ENCODE measurements at places on chromosomes 3 and 15.

- no peak for DNase-seq
These were observed 55.0 kb upstream of the RPL32 start for GRCh38 chr3:12896063-12896985.

- DNase-seq, result no peak
These were observed 22.3 kb downstream of the EAF1 start for GRCh38 chr3:15449489-15450224.

DNA sequence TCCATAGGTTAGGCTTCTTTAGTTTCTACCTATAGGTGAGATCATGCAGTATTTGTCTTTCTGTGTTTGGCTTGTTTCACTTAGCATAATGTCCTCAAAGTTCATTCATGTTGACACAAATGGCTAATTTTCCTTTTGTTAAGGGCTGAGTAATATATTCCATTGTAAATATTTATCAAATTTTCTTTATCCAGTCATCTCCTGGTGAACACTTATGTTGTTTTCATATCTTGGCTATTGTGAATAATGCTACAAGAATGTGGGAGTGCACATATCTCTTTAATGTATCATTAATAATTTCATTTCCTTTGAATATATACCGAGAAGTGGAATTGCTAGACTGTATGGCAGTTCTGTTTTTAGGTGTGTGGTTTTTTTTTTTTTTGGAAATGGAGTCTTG is 250.9 kb upstream of the SEMA6D start:
- DNase-seq, result no peak

DNA sequence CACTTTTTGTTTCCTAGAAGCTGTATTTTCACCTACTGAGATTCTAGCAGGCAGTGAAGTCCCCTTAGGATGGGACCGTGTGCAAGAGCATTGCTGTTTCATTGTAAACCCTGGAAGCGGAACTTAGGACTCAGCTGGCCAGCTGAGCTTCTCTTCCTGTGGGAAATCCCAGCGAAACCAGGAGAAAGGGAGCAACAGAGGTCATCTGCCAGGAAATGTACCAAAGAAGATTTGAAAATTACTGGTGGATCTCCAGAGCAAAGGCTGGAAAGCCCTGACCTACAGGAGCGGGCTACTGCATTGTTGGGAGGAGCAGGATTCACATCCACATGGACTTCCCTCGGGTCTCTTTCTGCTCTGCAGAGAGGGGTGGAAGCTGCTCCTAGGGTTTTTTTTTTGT is 7.6 kb upstream of the ADPRH start:
- DNase-seq, result no peak

- DNase-seq, result peak; percentile 66
These were observed at the start of gene PLAAT1 for GRCh38 chr3:193240850-193241706. Gene PLAAT1 (plus strand): TSS chr3:193241222. CDS start chr3:193255651, 14,429 bp downstream.

DNA sequence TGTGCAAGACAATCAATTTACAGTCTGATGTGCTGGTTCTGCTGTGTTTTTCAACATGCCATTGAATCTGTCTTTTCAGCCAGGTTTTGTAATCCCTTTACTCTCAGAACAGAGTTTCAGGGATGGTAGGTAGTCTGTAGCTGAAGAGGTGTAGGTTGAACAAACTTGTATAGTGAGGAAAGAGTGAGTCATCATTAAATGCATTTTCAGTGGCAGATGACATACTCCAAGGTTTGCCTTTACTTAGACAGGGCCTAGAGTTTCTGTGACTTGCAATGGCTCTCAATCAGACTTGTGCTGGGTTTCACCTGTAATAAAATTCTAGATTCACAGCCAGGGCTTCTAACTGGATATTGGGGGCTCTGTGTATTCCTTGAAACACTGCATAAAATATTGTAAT is 94.6 kb downstream of the CYP19A1 start:
- DNase-seq, result no peak

- DNase-seq, result no peak
These were observed 31.7 kb upstream of the RAB11A start for GRCh38 chr15:65837301-65838294.

DNA sequence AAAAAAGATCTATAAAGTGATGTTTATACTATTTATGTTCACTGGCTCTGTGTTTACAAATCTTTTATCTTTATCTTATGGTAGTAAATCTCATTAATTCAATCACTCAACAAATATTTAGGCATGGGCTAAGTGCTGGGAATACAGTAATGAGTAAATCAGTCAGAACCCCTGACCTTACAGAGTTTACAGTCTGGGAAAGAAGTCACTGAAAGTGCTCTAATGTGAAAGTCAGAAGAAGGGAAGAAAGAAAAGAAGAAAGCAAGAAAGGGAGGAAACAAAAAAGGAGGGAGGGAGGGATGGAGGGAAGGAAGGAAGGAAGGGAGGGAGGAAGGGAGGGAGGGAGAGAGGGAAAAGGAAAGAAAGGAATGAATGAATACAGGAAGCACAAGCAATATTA is 96.8 kb upstream of the SOX2 start:
- DNase-seq, result no peak

DNA sequence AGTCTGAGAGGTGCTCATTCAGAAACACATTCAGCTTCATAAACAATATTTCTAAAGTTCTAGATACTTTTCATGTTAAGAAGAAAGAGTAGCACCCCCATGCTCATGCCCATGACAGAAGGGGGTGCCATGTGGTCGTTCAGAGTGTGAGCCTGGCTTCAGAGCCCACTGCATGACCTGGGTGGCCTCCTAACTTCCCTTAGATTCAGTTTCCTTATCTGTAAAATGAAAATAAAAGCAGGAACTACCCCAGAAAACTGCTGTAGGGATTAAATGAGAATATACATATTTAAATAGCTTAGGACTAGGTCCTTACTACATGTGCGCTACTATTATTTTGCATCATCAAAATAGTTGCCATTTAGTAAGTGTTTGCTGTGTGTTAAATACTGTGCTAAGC is 69.2 kb downstream of the ABHD5 start:
- no peak for DNase-seq

- DNase-seq, result no peak
These were observed 241.8 kb downstream of the ROBO2 start for GRCh38 chr3:77281721-77282120.

DNA sequence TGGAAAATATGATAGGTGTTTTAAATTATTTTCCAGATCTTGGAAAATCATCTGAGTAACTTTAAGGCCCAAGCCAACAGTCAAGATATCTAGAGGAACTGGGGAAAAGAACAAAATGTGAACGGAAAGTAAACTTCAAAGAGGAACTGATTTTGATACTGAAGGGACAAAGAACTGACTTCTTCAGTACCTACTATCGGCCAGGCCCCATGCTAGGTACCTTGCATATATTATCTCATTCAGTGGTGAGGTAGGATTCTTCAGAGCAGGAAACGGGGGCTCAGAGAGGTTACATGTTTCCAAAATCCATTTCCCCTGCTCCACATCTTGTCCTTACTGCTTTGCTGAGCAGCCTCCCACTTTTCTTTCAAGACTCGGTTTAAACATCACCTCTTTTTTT is 9.8 kb upstream of the ZNF710 start:
- no peak for DNase-seq

DNA sequence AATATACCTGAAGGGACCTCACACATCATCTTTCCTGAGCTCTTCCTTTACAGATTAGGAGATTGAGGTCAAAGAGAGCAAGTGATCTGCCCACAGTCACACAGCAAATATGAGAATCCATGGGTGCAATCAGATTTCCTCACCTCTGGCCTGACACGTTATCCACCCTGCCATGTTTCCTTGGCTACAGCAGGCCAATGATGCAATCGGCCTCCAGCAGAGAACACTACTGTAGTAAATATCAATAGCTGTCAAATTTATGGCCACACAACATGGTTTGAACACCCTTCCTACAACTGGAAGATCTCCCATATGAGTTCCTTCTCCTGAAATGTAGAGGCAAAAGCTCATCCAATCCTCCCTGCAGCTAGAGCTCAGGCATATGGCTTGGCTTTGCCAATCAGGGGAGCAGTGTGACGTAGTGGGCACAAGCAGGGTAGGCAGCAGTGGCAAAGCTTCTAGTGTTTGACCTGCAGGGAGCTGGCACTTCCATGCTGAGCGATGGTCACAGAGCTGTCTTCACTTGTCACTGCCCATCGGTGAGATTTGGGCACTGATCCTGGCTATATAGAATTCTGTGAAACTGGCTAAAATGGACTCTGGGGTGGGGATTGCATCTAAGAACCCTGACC is 271.3 kb downstream of the TJP1 start:
- DNase-seq, result no peak

DNA sequence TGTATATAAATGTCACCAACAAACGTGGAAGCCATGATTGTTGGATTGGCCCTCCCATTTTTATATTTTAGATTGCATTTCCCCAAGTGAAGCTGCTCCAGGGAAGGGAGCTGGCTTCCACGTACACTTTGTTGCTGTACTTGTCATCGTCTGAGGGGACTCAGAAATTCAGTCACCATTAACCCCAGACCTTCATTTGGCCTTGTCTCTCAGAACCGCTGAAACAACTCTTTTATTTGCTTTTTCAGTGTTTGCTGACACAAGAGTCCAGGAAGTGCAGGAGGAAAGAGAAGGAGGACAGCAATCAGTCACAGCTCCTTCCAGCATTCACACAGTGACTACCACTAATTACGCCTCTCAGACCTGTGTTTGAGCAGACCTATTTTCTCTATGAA is 276.5 kb downstream of the TBL1XR1 start:
- no peak for DNase-seq

DNA sequence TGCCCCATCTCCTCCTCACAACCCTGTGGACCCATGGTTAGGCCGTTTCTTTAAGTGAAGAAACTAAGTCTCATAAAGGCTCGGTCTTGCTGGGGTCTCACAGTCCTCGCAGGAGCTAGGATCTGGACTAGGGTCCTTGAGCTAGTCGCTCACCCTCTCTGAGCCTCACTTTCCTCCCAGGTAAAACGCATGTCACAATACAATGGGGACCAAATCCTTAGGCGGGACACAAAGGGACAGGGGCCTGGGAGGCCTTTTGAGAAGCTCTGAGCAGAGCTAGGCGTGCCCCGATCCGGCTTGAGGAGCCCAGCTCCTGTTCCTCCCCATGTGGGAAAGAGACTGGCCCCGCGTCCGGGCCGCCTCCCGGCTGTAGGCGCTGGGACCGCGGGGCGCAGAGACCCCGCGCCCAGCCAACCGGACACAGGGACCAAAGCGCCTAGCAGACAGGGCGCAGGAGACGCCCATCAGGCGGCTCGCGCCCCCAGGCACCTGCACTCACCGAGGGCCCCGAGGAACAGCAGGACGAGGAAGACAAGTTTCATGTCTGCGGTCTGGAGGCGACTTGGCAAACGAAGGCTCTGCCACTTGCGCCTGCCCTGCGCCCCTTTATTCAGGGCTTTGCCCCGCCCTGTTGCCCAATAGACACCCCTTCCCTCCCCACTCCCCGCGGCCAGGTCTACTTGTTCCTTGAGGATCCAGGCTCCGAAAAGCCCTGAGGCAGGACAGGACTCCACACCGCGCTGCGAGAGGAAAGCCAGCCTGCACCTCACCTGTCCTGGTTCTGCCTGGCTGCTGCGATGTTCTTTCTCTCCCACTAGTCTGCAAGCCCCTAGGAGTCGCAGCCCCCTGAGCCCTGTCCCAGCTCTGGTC is at the start of gene LTF:
LTF (minus strand) TSS at position 580 of the 870 bp plus-strand sequence; CDS start at position 542, 38 bp downstream.
- DNase-seq, result no peak
